GM13976 (cell line): ENCODE measurements at places on chromosomes 12 and 14.

- DNase-seq, result peak; percentile 65
Observed at GRCh38 chr14:106564058-106564643, 1037.8 kb downstream of the TMEM121 start.

DNA sequence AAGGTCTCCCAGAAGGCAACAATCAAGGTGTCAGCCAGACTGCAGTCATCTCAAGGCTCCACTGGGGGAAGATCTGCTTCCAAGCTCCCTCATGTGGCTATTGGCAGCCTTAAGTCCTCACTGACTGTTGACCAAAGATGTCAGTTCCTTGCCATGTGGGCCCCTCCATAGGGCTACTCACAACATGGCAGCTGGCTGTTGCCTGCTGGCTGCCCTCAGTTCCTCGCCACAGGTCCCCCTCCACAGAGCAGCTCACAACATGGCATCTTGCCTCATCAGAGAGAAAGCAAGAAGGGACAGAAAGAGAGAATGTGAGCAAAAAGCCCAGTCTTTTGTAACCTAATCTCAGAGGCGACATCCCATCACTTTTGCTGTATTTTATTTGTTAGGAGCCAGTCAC, 34.4 kb upstream of the EGLN3 start:
- no peak for DNase-seq

DNA sequence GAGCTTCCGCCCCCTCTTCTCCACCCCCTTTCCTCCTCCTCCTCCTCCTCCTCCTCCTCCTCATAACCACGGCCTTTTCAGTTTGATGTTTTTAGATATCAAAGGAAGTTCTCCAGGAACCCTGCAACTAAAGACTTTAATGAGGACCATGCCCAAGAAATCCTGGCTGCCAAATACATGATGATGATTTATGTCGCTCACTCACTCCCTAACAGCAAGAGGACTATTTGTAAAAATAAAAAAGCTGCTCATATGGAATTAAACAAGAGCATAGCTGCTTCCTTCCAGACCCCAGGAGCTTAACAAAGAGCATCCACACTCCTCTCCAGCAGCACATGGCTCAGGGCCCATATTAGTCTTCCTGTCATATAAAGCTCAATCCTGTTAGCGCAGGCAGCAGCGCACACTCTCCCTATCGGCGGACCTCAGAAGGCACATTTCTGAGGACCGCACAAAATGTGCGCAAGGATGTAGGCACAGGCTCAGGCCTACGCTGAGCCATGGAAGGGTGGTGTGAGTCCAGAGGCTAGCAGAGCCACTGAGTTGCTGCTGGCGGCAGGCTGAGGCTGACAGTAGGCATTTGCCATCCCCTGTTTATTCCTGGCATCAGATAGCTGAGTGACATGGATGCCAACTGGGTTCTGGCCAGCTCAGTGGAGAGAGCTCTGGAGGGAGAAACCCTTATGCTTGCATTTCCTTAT, 232.8 kb downstream of the MSRB3 start:
- DNase-seq, result no peak

- DNase-seq, result no peak
Observed at GRCh38 chr12:2082321-2082720, 29.5 kb downstream of the CACNA1C start.

DNA sequence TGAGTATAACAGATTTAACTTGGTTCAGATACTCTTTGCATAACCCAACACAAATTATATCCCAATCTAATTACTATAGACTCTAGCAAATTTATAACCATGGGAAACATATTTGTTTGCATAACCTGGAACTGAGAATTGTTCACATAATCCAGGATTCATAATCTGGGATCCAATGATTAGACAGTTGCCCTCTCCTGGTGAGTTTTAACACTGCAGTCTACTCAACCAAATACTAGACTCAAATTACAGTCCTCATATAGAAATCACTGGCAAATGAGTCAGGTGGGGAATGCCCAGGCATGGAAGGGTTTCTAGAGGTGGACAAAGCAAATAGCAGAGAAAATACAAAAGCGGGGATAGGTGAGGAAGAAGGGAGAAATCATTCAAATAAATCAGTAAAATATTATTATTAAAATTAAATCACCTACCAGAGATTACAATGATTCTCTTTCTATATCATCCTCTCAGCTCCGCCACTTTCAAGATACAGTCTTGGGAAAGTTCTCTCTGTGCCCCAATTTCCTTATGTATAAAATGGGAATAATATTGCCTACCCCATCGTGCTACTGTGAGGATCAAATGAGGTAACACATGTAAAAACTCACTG, 9.4 kb downstream of the GCH1 start:
- peak; percentile 39 for DNase-seq

- no peak for DNase-seq
Observed at GRCh38 chr12:104410326-104410725, 46.4 kb upstream of the CHST11 start.

- no peak for DNase-seq
Observed at GRCh38 chr12:72256725-72257124, 15.4 kb upstream of the TRHDE start.

- DNase-seq, result peak; percentile 65
Observed at GRCh38 chr12:48165089-48165981, 8.0 kb upstream of the ASB8 start.

- DNase-seq, result no peak
Observed at GRCh38 chr14:59187118-59187517, 1.3 kb upstream of the DAAM1 start.
